LoVo (cell line): ENCODE measurements at places on chromosomes 5 and 9.

GRCh38 chr5:40679148-40679912 is 385 bp upstream of the PTGER4 start:
- DNase-seq = peak; percentile 95

GRCh38 chr5:92917044-92917443 is 664.0 kb downstream of the NR2F1-AS1 start:
- no peak for DNase-seq

- no peak for DNase-seq
Observed at GRCh38 chr9:90783552-90783951, 18.1 kb upstream of the SYK start.

DNA sequence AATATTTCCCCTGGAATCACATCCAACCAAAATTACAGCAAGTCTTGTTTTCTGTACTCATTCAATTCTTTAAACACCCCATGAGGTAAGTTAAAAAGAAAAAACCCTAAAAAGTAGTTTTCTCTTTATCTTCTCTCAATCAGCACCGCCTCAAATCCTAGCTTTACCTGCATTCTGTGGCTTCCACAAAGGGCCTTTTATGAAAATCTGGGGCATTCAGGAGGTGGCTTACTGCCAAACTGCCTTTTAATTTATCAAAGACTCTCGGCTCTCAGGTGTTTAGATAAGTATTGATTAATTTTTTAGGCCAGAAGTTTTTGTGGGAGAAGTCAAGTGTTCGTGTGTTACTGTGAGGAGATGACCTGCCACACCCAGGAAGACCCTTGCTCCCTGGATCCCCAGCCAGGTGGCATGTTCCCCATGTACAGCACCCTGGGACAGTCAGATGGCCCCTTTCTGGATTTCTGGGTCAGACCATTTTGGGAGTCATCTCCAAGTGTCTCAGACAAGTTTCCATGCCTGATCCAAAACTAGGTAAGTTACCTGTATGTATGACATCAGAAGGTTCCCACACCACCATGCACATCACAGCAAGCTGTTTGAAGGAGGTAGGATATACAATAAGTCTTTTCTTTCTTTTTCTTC is 6.2 kb upstream of the TMEM171 start:
- no peak for DNase-seq

DNA sequence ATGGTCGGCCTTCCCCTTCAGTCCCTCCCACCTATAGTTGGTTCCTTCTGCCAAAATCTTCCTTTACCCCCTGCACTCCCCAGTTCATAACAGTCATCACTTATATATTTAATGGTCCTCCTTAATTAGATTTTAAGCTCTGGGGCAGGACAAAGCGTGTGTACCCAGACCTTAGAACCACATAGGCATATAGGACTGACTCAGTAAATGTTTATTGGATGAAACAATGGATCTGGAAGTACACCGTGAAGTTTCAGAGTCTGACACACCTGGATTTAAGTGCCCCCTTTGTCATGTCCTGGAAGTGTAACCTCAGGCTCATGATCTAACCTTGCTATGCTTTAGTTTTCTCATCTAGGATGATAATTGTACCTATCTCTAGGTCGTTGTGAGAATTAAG is 32.0 kb downstream of the STARD4 start:
- DNase-seq = no peak

DNA sequence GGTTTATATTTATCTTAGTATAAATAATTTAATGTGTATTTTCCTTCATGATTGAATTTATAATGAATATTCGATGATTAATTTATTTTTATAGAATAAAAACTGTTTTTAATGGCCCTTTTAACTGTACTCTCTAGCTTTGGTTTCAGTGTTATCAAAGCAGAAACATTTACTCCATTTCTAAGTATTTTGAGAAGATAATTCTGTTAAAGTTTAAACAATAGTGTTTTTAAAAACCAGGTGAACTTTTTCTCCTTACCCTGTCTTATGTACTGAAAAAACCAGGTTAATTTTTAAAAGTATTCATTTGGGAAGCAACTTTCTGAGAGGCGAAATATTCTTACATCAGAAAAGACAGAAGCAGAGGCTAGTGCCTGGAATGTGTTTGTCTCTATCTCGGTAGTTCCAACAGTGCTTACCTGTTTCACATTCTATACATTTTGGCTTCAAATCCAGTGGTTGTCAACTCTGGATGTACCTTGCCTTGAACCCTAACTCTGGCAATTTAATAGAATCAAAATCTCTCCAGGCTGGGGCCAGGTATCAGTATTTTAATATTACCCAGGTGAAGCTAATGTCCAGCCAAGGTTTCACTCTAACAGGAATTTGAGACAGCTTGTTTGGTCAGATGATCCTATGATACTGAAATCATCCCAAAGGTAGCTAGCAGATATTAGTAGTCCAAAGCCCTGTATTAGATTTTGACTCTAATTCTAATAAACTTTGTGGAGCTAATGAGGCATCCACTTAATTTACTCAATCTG is 434.4 kb downstream of the PDE4D start:
- DNase-seq = no peak

- DNase-seq = no peak
Observed at GRCh38 chr5:150579462-150580400, 60.7 kb upstream of the SYNPO start.

DNA sequence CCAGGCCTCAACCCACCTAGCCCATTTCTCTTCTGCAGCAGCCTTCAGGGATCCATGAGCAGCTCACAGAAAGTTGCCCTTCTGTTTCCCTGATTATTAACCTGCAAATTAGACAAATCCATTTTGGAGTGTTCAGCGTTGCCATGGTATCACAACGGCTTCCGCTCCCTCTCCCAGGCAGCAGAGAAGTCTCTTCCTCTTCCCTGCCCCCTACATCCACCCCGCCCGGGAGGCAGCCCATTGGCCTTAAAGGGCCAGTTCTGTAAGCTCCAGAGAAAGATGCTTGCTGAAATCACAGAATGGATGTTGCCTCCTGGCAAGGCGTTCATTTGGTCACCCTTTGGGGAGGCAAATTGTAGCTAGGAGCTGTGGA is 47.7 kb upstream of the BOD1 start:
- DNase-seq = no peak

DNA sequence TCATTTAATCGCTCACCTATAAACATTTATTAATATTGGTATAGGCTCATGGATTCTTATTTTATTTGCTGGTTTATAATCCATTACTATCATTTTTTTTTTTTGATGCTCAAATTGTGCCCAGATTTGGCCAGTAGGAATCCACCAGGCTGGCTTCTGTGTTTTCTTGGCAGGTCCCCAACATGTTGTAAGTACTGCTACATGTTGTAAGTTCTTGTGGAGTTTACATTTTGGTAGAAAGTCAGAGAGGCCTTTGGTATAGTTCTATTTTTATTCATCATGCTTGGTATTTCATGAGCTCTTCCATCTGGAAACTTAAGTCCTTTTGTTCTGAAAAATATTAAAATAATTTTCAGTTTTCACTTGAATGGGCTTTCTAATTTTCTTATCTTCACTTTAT is 47.1 kb downstream of the MAT2B start:
- DNase-seq = no peak

- no peak for DNase-seq
Observed at GRCh38 chr5:172493461-172493860, 39.1 kb upstream of the SH3PXD2B start.

DNA sequence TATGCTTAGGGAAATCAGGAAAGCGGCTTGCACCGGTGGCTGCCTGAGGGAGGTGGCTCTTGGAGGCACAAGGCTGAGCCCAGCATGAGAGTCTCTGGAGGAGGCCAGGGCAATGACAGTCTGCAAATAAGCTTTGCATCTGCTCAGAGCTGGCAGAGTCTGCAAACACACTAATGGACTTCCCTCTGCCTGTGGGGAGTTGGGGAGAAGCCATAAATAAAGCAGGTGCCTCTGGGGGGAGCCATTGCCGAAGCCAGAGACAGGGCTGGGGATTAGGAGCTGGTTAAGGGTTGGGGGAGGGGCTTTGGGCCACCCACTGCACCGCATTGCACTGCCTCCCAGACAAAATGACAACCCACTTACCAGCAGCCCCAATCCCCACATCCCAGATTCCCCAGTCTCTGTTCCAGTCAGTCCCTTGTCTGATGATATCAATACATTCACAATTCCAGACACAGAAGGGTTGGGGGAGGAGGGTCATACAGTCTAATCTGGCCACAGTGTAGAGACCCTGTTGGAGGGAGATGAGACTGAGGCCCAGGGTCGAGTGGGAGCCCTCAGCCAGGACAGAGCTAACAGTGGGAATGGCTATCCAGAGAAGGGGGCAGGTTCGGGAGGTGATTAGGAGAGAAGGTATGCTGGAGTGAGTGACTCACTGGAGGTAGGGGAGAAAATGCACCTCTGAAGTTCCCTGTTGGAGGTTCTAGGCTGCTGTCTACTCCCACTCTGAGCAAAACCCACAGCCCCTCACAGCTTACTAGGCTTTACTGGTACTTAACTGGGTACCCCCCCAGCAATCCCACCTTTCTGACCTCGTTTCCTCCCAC is 53.7 kb downstream of the PAX5 start:
- DNase-seq = no peak

DNA sequence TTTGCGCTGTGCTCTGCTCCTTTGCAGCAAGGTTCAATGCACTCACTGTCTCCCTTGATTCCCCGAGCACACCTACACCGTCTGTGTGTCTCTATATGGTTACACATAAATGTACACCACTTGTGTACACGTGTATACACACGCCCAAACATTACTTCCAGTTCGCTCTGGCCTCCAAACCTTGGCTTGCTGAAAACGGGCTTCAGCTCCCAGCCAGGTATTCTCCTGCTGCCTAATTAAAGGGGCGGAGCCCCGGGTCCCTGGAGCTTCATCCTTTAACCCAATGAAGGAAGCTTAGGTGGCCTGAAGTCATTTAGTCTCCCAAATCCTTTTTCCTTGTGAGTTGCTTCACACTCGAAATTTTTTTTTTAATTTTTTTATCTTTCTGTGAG is 4.6 kb downstream of the ISL1 start:
- no peak for DNase-seq

DNA sequence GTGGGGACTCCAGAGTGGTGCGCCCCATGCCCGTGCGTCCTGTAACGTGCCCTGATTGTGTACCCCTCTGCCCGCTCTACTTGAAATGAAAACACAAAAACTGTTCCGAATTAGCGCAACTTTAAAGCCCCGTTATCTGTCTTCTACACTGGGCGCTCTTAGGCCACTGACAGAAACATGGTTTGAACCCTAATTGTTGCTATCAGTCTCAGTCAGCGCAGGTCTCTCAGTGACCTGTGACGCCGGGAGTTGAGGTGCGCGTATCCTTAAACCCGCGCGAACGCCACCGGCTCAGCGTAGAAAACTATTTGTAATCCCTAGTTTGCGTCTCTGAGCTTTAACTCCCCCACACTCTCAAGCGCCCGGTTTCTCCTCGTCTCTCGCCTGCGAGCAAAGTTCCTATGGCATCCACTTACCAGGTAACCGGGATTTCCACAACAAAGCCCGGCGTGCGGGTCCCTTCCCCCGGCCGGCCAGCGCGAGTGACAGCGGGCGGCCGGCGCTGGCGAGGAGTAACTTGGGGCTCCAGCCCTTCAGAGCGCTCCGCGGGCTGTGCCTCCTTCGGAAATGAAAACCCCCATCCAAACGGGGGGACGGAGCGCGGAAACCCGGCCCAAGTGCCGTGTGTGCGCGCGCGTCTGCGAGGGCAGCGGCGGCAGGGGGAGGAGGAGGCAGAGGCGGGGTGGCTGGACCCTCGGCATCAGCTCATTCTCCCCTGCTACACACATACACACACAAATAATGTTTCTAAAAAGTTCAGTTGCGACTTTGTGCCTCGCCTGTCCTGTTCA is 668 bp downstream of the GLIS3 start:
- no peak for DNase-seq

GRCh38 chr5:123080215-123080614 is 8.8 kb upstream of the PRDM6 start:
- no peak for DNase-seq

GRCh38 chr5:68347536-68347935 is 132.0 kb downstream of the PIK3R1 start:
- DNase-seq = no peak

GRCh38 chr5:14440582-14441431 is 140.8 kb upstream of the OTULINL start:
- no peak for DNase-seq

DNA sequence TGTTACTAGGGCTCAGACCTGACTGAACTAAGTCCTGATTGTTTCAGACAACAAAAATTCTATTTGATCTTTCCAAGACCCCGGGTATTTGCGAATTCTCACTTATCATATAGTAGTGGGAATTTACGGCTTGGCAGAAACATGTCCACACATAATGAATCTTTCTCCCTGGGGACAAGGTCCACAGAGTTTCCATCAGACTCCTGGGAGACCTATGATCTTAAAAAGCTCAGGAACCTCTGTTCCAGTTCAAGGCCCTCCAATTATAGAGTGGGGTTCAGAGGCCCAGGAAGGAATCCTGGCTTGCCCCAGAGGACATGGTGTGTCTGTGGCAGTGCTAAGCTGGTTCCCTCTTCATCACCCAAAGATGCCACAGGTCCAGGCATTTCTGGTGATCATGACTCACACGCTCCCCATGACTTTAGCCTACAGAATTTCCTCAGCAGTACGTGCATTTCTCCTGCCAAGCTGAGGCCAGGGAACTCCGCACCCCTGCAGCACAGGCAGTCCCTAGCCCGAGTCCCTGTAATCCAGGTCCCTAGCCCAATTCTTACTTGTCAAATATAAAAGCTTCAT is 12.6 kb downstream of the RAPGEF1 start:
- no peak for DNase-seq

GRCh38 chr5:122846051-122846550 is 688 bp downstream of the SNX24 start:
- peak; percentile 39 for DNase-seq

GRCh38 chr5:131684595-131684994 is 49.6 kb upstream of the RAPGEF6 start:
- DNase-seq = no peak

GRCh38 chr9:86771941-86772634 is 175.2 kb downstream of the GAS1 start:
- no peak for DNase-seq

DNA sequence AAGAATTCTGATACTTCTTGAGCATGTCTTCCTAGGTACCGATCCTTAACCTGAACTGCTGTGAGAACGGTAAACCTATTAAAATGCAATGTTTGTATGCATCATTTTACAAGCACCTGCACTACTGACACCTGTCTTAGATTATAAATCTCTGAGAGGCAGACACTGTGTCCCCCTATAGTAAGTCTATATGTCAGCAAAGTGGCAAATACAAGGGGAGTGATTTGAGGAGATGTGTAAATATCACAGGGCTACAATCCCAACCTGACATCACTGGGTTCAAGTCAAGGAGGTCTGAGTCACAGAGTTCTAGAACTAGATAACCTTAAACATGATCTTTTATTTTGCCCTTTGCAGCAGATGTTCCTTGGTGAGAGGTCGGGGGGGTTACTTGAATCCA is 64.1 kb downstream of the ANKH start:
- DNase-seq = no peak

DNA sequence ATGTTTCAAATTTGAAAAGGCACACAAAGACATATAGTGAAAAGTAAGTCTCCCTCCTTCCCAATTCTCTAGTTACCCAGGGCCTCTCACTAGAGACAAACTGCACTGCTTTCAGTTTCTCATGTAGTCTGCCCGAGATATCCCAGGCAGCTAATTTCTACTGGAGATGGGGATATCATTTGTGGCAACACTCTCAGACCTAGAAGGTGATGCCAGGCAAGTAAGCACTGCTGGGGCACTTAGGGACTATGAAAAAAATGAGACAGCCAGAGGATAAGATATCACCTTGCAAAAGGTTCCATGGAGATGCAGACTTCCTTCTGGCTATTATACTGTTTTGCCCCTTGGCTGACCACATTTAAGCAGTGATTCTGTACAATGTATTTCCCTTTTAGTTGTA is 12.6 kb downstream of the SIL1 start:
- DNase-seq = no peak

- no peak for DNase-seq
Observed at GRCh38 chr5:7606840-7607465, 211.0 kb downstream of the ADCY2 start.

GRCh38 chr9:113177251-113177650 is 26.4 kb downstream of the SLC31A2 start:
- DNase-seq = no peak
